ENCODE measurements at places on chromosomes 6 and 20.

DNA sequence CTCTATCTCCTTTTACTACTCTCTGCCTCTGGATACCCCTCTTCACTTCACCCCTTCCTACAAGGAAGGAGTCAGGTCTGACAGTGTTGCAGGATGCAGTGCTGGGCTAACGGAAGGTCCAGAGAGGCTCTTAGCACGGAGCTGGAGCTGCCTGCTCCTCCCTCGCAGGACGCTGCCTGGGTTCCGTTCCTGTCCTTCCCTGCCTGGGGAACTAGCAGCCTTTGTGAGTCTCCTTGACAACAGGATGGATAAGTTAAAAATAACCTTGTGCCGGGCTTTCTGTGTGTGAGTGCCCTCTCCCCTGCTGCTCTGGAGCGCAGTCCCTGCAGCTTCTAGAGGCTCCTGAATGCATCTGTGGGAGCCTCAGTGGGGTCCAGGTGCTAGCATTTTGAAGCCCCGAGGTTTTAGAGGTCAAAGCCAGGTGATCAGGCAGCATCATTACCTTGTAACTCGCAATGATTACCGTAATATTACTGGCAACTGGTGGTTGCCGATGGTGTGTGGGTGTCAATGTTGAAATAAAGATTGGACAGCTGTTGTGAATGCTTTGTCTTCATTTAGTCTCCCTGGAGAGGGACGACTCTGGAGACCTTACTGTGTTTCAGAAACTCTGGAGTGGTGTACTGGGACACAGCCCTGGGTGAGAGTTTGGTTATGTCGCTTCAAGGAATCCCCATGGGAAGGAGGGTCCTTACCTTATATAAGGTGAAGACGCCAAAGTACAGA lies 44.4 kb downstream of the CDS2 start:
- DNase-seq, result no peak

- DNase-seq, result no peak
These were observed at the start of gene ADGB for GRCh38 chr6:146598772-146599405. ADGB (plus strand) TSS chr6:146598972; CDS start chr6:146599041, 69 bp downstream.

DNA sequence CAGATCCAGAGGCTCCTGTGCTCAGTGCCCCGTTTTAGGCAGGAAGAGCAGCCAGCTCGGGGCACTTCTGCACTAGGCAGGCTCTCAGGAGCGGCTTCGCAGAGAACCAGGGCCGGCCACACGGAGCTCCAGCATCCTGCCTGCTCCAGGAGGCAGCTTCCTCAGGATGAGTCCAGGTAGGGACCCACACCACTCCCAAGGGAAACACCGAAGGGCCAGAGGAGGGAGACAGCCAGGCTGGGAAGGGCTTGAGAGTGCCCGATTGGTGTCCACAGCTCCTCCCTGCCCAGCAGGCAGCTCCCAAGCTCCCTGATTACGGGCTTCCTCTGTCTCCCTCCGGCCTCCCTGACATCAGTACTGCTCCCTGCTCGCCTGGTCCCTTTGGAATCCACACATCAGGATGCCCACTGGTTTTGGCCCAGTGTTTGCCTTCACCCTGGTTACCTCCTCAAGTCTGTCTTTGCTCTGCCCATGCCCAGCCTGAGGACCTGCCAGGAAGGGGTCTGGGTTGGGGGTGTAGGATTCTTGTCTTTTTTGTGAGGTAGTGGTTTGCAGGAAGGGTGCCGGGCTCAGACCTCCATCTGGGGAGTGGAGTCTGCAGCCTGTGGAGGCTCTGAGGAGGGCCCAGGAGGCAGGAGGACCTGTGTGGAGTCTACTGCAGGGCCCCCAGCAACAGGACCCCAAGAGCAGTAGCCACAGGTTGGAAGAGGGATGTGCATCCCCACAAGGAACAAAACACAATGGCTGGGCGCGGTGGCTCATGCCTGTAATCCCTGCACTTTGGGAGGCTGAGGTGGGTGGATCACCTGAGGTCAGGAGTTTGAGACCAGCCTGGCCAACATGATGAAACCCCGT lies 11.2 kb upstream of the PYGB start:
- no peak for DNase-seq

DNA sequence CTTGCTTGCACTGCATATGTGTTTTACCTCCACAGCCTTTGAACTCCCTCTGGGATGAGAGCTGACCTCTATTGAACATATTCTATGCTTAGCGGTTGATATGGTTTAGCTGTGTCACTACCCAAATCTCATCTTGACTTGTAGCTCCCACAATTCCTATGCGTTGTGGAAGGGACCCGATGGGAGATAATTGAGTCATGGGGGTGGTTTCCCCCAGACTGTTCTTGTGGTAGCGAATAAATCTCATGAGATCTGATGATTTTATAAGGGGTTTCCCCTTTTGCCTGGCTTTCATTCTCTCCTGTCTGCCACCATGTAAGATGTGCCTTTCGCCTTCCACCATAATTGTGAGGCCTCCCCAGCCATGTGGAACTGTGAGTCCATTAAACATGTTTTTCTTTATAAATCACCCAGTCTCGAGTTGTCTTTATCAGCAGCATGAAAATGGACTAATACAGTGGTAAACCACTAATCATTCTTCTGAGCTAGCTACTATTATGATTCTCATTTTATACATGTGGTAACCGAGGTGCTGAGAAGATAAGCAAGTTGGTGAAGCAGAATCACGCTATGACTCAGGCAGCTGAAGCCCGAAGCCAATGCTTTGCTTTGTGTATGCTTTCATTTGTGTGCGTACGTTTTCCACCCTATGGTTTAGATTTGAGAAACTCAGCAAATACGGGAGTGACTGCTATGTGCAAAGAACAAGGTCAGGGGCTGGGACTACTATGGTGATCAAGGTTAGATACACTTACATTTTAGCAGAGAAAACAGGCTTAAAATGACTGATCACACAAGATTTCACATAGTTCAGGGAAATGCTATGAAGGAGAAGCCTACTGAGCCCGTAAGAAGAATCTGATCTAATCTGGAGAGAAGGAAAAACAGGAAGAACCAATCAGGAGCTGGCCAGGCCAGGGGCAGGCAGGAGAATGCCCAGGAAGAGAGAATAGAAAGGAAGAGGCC lies 363.5 kb downstream of the ESR1 start:
- no peak for DNase-seq

DNA sequence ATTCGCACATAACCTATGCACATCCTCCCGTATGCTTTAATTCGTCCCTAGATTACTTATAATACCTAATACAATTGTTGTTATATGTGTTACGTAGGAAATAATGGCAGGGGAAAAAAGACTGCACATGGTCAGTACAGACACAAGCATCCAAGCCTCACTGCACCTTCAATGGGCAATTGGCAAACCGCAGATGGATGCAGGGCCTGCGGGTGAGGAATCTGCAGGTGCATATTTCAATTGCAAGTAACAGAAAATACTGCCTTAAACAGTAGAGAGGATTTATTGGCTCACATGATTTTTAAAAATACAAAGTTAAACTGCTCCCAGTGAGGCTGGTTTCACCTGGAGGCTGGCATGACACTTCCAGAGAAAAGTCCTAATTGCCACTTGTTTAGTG lies 142.1 kb upstream of the MLN start:
- DNase-seq, result no peak

GRCh38 chr6:111668410-111668809 lies 62.7 kb upstream of the TRAF3IP2 start:
- DNase-seq, result no peak

DNA sequence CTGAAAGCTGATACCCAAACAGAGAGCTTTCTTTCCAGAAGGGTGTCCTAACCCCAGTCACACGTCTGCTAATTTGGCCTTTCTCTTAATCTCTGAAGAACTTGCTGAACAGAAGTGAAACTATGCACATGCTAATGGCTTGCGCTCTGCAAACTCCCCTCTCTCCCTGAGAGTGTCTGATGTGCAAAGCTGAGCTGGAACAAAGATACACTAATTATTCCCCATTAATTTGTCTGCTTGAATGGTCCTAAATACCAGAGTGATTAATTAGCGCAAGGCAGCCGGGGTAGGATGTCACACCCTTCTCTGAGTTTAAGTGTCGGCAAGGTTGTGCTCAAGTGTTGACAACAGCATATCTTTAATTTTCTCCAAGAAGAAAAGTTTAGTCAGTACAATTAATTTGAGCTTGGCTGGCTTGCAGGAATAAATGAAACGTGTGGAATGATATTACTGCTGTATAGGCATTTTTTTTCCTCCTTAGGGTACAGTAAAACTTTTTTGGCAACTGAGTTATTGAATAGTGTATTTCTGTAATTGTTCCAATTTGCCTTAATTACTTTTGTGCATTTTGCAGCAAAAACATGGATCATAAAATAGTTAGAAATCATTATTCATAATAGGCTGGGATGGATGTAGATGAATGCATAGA lies 715.9 kb upstream of the POU3F2 start:
- DNase-seq, result no peak

- DNase-seq, result no peak
These were observed 19.9 kb upstream of the POPDC3 start for GRCh38 chr6:105199711-105200110.
